Stimulated activated CD4-positive, alpha-beta T cell treated with anti-CD3 and anti-CD28 coated beads, Interleukin-15, amount 100 ng/mL, for 1 hour (primary cell): ENCODE measurements at places on chromosomes 16 and 17.

GRCh38 chr16:49630783-49631182 is 225.1 kb downstream of the ZNF423 start:
- DNase-seq: no peak

DNA sequence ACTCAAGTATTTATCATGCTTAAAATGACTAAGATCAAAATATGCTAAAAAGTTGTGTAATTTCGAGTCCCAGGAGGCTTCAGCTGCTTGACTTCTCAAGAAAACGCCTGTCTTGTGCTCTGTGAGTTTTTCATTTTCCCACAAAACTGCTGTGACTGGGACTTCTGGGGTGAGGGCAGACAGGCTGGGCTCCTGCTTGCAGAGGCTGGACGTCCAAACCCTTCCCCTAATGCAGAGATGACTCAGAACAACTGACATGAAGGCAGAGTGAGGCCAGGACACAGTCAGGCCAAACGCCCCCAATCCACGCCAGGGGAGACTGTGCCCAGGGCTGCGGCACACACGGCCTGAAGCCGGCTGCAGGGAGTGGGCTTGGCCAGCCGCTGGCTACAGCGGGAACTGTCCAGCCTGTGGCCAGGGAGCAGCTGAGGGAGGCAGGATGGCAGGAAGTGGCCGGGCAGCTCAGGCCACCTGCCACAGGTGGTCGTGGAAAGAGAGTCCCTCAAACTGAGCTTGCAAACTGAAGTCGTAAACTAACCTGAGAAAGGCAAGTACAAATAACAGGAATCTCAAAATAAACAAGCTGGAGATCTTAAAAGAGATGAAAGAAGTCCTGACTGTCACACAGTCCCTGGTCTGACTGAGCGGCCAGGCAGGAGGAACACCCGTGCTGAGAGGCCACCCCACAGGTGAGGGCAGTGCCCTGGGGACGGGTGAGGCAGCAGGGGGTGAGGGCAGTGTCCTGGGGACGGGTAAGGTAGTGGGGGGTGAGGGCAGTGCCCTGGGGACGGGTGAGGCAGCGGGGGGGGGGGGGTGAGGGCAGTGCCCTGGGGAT is 21.3 kb upstream of the HEXD start:
- DNase-seq: no peak

DNA sequence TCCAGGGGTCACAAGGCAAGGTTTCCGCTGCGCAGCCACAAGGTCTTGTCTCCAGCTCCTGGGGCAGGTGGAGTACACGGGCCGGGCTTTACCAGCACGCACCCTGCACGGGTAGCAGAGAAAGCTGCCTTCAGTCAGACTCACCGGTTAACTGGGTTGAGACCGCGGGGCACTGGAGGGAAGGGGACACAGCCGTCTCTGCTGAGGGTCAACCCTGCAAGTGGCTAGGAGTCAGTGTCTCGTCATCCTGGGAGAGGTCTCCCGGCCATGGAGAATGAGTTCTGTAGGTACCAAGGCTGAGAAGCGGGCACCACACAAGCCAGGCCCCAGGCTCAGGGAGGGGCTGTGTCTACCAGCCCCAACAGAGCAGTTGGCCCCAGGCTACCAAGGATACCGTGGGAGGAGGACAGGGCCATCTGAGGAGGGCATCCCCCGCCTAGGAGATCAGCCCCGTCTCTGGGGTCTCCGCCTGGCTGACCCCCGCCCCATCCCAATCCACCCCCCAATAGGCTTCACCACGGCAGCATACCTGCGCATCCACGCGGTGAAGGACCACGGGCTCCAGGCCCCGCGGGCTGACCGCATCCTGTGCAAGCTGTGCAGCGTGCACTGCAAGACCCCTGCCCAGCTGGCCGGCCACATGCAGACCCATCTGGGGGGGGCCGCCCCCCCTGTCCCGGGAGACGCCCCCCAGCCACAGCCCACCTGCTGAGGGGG is 2.8 kb upstream of the PRRT2 start:
- DNase-seq: no peak

- no peak for DNase-seq
Measured at GRCh38 chr16:70359552-70359951, 12.8 kb downstream of the DDX19A start.

DNA sequence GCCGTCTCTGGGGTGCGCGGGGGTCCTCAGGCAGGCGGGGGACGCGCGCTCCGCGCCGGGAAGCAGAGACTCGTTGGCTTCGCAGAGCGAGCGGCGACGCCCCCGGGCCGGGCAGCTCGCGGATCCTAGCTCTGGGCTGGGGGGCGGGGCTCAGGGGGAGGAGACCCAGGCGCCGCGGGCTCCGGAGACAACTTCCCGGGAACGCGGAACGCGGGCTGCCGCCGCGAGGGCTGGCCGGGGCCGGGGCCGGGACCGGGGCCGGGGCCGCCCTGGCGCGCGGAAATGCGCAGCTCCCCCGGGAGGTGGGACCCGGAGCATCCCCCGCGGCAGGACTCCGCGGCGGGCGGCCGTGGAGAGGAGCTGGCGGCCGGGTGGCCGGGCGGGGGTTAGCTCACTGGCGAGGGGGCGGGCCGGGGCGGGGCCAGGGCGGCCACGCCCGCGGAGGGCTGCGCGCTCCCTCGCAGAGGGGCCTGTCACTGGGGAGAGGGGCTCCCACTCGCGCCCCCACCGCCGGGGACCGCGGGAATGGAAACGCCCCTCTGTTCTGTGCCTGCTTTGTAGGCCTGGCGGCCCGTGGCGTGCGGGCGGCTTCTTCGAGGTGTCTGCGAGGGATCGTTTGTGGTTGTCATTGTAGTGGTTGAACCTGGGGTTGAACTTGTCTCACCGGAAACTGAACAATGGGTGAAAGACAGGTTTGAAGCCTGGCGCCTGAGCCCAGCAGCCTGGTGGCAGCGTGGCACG is at the start of gene GAS7:
GAS7 (minus strand) TSS at position 98 of the 741 bp plus-strand sequence.
- DNase-seq: peak; percentile 2

DNA sequence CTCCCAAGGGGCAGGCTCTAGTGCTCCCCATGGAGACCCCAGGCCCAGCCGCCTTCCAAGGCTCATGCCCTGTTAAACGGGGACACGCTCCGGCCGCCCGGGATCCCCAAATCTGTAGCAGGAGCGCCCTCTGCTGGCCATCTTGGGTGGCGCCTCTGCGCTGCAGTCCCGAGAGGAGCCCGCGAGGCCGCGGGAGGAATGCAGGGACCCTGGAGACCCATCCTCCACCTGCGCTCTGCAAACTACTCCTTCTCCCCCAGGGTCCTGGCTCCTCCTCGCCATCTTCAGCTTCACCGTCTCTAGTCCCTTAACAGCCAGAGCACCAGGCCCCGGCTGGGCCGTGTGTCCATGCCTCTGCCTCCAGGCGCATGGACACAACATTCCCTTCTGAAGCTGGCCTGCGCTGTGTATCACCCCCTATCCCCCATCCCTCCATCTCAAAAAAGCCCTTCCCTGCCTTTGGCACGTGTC is 23.6 kb upstream of the KRT17 start:
- peak; percentile 75 for DNase-seq

GRCh38 chr17:72342627-72343527 is 222.1 kb downstream of the SOX9 start:
- no peak for DNase-seq

- DNase-seq: no peak
Measured at GRCh38 chr17:37720989-37721388, 23.9 kb downstream of the HNF1B start.

DNA sequence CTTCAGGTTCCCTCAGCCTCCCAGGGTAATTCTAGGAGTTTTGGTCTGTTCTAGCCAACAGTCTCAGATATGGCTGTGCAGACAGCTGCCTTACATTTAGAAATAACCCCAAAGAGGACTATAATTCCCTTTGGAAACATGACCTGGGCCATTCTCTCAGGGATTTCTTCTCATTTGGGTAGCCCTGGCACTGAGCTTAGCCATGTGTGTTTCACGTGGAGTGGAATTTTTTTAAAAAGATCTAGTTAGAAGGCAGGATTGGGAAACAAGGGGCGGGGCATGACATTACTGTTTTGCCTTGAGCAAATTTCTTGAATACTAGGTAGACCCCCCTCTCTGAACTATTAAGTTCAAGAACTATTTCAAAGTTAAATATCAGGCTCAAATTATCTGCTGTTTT is 29.6 kb upstream of the MRC2 start:
- no peak for DNase-seq

DNA sequence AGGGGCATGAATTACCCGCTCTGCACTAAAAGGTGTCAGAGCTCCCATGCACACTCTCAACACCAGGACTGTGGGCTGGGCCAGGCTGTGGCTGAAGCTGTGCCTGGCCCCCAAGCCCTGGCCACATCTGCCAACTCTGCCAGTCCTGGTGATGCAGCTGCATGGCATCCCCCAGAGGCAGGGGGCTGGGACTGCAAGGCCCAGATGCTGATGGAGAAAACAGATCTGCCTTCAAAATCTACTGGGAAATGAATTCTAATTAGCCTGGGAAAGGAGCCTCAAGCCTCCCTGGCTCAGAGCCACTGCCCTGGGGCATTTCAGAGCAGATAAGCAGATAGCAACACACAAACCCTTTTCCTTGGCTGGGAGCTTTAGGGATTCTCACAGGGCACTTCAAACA is 3.4 kb downstream of the CHST6 start:
- DNase-seq: no peak

DNA sequence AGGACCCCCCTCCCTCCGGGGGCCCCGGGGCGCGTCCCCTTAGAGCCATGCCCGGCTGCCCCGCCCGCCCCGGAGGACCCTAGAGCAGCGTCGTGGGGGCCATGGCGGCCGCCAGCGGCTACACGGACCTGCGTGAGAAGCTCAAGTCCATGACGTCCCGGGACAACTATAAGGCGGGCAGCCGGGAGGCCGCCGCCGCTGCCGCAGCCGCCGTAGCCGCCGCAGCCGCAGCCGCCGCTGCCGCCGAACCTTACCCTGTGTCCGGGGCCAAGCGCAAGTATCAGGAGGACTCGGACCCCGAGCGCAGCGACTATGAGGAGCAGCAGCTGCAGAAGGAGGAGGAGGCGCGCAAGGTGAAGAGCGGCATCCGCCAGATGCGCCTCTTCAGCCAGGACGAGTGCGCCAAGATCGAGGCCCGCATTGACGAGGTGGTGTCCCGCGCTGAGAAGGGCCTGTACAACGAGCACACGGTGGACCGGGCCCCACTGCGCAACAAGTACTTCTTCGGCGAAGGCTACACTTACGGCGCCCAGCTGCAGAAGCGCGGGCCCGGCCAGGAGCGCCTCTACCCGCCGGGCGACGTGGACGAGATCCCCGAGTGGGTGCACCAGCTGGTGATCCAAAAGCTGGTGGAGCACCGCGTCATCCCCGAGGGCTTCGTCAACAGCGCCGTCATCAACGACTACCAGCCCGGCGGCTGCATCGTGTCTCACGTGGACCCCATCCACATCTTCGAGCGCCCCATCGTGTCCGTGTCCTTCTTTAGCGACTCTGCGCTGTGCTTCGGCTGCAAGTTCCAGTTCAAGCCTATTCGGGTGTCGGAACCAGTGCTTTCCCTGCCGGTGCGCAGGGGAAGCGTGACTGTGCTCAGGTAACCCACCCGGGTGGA is 759 bp downstream of the ALKBH5 start:
- peak; percentile 54 for DNase-seq

GRCh38 chr16:72066747-72067146 is 3.7 kb downstream of the HPR start:
- no peak for DNase-seq

GRCh38 chr17:77098884-77099545 is 41.8 kb upstream of the SEC14L1 start:
- no peak for DNase-seq

GRCh38 chr16:56583351-56584168 is 5.8 kb upstream of the MT3 start:
- no peak for DNase-seq

DNA sequence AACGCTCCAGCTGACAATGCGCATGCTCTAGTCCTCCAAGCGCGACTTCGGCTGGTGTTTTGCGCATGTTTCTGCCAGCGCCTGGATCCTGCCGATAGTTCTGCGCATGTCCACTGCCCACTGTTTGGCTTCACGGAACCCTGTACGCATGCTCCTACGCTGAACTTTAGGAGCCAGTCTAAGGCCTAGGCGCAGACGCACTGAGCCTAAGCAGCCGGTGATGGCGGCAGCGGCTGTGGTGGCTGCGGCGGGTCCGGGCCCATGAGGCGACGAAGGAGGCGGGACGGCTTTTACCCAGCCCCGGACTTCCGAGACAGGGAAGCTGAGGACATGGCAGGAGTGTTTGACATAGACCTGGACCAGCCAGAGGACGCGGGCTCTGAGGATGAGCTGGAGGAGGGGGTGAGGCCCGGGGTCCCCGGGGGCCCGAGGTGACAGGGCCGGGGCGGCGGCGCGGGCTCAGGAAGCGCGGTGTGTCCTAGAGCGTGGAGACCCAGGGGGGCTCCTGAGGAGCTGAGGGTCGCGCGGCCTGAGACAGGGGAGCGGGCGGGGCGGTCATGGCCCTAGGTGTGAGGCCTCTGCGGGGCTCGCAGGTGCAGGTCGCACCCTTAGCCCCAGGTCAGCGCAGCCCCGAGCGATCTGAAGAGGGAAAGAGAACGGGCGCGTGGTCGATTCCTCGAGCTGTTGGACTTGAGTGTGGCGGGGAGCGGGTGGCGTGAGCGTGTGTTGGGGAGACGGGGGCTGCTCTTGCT is at the start of the genes RPS6KB1 and TUBD1:
RPS6KB1 (plus strand) TSS at position 198 of the 752 bp plus-strand sequence; CDS start at position 262, 64 bp downstream.
TUBD1 (minus strand) TSS at position 20 of the 752 bp plus-strand sequence. CDS start 1,941 bp downstream, outside the sequence.
- peak; percentile 85 for DNase-seq

DNA sequence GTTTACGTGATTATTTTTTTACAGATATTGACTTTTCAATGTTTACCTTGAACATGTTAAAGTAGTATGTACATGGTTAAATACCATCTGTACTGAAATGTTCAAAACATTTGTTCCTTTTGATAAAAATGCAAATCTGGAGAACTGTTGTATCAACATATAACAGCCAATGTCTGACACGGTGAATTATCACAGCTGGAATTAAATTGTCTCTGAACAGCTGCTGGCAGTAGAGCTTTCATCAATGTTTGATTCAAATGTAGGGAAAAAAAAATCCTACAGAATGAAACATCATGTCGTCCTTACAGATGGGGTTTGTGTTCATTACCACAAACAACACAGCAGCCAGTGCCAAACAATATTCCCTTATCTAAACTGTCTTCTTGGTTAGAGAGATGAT is 79.9 kb downstream of the TOX3 start:
- no peak for DNase-seq

GRCh38 chr16:20372701-20373100 is 20.2 kb upstream of the UMOD start:
- no peak for DNase-seq

- DNase-seq: no peak
Measured at GRCh38 chr16:27551036-27551435, 1.1 kb downstream of the KATNIP start.

DNA sequence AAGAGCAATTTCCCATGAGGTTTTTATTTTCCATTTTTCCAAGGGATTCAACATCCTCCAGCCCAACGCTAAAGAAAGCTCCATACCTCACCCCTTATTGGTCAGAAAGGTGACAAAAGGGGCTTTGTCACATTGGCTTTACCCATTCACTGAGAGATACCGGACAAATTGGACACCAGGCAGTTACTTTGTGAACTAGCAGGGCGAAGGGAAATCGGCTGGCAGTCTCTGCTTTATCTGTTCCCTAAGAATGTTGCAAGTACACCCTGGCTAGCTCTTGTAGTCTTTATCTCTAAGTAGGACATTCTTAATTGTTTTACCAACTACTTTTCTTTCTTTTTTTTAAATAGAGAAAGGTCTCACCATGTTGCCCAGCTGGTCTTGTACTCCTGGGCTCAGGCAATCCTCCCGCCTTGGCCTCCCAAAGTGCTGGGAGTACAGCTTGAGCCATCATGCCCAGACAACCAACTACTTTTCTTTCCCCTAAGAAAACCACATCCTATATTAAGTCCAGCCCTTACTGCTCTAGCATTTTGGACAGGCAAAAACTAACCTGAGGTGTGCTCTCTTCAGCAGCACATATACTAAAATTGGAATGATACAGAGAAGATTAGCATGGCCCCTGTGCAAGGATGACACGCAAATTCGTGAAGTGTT is 16.8 kb downstream of the PRPSAP1 start:
- no peak for DNase-seq
